ENCODE measurements at places on chromosomes 3 and 15.

GRCh38 chr3:8550611-8551010 lies 49.0 kb downstream of the LMCD1 start:
- DNase-seq: no peak

DNA sequence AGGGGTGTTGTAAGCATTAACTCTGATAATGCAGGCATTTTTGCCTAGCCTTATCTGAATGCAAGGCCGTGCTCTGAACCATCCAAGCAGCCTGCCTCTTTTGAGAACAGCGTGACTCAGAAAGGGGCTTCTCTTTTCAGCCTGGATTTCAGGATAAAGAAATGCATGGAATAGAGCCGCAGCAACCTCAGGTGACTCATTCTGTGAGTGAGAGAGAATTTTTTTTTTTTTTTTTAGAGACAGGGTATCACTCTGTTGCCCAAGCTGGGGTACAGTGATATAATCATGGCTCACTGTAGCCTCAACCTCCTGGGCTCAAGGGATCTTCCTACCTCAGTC lies 20.6 kb upstream of the PDE8A start:
- DNase-seq: no peak

- no peak for DNase-seq
Observed at GRCh38 chr3:2861920-2862319, 248.3 kb downstream of the IL5RA start.

DNA sequence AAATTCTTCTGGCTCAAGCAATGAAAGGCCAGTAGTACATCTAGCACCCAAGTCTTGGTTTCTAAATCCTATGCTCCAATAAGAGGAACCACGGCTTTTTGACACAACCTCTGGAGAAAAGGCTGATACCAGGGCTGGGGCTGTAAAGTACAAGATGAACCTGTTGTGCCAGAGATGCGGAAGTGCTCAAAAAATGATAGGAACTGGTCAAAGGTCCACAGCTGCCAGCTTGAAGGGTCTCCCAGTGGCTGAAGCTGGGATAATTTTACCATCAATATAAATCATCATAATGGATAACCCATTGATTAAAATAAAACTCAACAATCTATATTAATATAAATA lies 558 bp upstream of the NCEH1 start:
- DNase-seq: no peak

GRCh38 chr15:20644896-20645295 lies 103.3 kb upstream of the GOLGA6L6 start:
- DNase-seq: no peak

DNA sequence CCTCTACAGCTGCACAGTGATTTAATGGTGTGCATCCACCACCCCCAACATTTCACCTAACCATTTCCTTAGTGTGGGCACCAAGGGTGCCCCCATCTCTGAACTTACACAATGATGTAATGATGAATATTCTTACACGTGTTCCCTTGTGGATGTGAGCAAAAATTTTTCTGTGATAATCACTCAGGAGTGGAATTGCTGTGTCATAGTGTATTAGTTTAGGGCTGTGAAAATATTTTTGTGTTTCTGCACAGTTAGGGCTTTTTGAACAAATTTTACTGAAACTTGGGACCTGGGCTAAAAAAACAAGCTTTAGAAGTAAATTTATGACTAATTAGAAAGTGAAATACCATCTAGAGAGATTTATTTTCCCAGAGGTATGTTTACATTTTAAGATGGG lies 134.5 kb upstream of the CCNL1 start:
- no peak for DNase-seq

GRCh38 chr3:124063197-124063909 lies 71.4 kb upstream of the ROPN1 start:
- DNase-seq: no peak

DNA sequence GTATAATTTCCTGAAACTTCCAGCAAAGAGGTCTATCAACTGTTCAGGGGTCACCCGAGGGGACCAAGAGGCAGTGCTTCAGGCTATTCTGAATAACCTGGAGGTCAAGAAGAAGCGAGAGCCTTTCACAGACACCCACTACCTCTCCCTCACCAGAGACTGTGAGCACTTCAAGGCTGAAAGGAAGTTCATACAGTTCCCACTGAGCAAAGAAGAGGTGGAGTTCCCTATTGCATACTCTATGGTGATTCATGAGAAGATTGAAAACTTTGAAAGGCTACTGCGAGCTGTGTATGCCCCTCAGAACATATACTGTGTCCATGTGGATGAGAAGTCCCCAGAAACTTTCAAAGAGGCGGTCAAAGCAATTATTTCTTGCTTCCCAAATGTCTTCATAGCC lies 6.8 kb downstream of the GCNT3 start:
- no peak for DNase-seq

GRCh38 chr3:72820415-72820814 lies 27.8 kb downstream of the SHQ1 start:
- no peak for DNase-seq

DNA sequence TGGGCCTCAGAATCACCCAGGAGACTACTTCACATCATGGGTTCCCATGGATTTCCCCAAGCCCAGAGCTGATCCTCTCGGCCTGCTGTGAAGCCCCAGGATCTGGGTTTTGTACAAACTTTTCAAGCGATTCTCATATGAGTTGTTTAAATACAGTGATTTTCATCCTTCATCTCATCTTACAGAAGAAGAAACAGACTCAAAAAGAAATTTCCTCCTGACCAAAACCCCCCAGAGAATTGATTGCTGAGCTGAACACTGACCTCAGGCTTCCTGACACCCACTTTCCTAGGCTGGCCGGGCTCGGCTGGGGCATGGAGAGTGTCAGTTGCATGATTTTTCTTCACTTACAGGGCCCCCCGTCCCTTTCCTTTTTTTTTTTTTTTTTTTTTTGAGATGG lies 60.3 kb downstream of the BDH1 start:
- DNase-seq: no peak

- DNase-seq: no peak
Observed at GRCh38 chr15:92653836-92654539, 1.6 kb downstream of the FAM174B start.

GRCh38 chr15:96213045-96213444 lies 117.5 kb upstream of the NR2F2 start:
- DNase-seq: no peak

- DNase-seq: no peak
Observed at GRCh38 chr15:64472161-64472560, 11.8 kb downstream of the ZNF609 start.

DNA sequence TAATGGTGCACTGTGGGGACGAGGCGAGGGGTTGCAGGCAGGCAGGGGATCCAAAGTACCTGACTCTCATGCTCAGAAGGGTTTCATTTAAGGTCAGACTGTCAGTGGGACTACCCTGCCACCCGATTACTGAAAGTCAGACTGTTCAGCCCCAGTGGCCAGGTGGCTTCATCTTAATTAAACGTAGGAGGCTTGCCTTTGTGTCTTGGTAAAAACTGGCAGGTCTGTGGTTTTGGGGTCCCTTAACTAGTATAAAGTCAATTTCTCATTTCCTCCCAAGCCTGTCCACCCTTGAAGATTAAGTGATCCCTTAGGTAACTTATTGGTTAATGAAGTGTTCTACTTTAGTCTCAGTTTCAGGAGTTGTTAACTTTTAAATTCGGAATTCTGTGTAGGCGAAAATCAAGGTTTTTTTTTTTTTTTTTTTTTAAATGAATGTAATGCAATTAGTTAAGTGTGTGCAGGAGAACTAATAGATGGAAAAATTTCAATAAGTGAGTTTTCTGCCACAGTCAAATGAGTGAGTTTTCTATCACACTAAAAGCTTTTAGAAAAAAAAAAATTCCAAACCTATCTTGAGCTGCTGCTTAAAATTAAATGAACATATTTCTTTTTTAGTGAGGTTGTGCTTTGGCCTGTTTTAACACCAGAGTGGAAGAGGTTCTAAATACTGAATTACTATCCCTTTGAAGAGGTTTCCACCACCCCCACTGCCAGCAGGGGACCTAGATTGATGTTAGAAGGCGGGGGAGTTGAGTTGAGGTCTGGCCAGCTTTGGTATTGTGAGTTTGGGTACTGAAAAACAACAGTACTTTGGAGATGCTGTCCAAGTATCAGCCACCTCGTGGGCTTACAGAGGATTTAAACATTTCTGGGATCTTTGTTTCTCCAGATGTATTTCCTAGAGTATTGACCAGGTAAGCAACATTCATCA lies 15.2 kb downstream of the ITPR1 start:
- no peak for DNase-seq

DNA sequence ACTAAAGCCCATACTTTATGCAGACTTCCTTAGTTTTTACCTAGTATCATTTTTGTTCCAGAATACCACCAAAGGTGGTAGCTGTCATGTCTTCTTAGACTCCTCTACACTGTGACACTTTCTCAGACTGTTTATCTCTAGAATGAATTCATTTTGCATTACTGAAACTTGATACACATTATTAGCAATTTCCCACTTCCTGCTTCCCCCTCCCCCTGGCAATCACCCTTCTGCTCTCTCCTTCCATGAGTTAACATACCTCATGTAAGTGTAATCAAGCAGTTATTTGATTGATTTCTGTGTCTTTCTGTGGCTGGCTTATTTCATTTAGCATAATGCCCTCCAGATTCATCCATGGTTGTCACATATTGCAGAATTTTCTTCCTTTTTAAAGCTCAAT lies 204.9 kb downstream of the STAG1 start:
- DNase-seq: no peak

DNA sequence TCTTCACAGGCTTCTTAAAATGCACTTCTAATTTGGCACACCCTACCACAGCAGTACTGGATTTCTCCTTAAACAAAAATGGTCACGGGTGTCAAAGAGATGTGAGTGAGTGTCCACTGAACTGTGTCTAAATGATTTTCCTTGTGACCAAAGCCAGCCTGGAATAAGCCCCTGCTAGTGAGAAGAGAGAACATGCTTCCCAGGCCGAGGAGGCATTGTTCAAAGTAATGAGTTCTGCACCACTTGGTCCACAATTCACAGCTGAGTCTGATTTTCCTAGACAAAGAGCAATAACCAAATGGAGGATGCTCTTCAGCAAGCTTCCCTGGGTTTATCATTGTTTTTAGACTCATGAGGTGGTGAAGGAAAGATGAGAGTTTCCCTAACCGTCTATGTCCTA lies 3.8 kb downstream of the PLCH1 start:
- DNase-seq: peak; percentile 12

- DNase-seq: no peak
Observed at GRCh38 chr3:130929804-130930203, 35.9 kb downstream of the ATP2C1 start.

GRCh38 chr3:114057011-114057347 lies 442 bp downstream of the QTRT2 start:
- no peak for DNase-seq

GRCh38 chr3:15714448-15714847 lies 83.3 kb downstream of the ANKRD28 start:
- DNase-seq: no peak

GRCh38 chr3:187858041-187858440 lies 112.8 kb upstream of the BCL6 start:
- DNase-seq: no peak

DNA sequence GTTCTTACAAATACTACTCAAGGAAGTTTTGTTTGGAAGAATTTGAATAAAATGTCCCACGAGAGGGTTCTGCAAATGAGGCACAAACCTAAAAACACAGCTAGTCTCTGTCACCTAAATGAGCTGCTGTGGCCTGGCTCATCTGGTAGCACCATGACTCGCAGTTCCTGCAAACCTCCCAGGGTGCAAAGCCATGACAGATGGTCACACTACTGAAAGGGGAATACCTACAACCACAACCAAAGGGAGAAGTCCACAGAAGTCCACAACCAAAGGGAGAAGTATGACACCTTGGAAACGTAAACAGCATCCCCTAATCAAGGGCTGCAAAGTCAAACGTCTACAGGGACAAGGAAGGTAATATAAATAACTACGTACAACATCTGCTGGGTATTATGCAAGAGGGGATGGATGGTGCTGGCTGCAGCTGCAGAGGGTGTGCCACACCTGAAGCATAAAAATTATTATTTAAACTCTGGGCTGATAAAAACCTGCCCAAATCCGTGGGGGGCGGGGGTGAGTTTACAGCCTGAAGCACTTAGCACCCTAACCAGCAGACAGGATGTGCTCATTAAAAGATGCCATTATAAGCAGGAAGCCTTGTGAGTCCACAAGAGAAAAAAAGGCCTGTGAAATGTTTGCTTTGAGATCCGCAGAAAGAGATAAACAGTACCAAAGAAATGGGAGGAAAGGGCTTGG lies 184.0 kb downstream of the MAGI1 start:
- no peak for DNase-seq

DNA sequence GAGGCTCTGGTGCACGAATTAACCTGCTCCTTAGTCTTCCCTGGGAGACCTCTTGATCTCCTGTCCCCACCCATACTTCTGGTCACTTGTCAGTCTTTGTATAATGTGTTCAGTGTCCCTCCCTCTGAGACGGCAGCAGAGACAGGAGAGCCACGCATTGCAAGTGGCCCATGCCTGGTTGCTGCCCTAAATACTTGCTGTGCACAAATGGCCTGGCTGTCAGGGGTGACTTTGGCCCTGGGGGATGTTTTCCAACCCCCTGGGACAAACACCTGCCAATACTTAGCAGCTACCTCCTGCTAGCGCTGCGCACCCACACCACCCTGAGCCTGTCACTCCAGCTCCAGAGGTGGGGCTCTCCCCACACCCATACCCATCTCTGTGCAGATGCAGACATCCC lies 17.2 kb downstream of the KLF13 start:
- DNase-seq: no peak

DNA sequence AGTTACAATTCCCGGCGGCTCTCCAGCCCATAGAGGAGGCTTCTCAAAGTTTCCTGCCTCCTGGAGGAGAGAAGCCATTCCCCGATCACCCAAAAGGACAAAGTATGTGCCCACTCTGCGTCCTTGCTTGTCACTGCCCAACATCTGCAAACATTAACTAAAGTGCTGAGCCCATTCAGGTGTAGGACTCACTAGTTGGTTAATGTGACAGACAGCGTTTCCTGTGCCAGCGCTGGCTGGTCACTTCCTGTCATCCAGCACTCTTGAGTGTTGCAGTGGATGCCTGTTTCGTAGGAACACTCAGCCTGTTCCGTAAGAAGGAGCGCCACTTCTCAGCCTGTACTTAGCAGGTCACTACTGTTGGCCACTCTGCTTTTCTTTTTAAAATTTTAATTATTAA lies 100.3 kb downstream of the APBA2 start:
- no peak for DNase-seq

GRCh38 chr15:41115652-41116115 lies 396 bp downstream of the INO80 start:
- DNase-seq: peak; percentile 37

DNA sequence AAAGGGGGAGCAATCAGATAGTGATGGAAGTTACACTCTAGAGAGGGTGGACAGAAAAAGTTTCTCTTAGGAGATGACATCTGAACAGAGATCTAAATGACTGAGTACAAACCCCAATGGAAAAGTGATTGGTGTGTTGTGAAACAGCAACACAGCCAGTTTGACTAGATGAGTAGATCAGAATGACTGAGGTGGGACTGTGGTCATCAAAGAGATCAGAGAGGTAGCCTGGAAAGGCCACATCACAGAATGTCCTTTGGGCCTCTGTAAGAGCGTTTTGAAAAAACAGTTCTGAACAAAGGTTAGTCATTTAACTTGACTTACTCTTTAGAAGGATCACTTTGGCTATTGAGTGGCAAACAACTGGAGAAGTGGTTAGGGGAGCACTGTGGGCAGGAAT lies 10.6 kb downstream of the LRRC58 start:
- DNase-seq: no peak

GRCh38 chr3:133249490-133249889 lies 150.4 kb upstream of the BFSP2 start:
- no peak for DNase-seq

GRCh38 chr3:17231537-17232261 lies 346.9 kb downstream of the PLCL2 start:
- no peak for DNase-seq

Data from hypothalamus (tissue), 51 donors.